ENCODE measurements at places on chromosomes 4 and X.

GRCh38 chr4:40316782-40317635, 18.1 kb upstream of the CHRNA9 start:
- DNase-seq: peak; percentile 94

DNA sequence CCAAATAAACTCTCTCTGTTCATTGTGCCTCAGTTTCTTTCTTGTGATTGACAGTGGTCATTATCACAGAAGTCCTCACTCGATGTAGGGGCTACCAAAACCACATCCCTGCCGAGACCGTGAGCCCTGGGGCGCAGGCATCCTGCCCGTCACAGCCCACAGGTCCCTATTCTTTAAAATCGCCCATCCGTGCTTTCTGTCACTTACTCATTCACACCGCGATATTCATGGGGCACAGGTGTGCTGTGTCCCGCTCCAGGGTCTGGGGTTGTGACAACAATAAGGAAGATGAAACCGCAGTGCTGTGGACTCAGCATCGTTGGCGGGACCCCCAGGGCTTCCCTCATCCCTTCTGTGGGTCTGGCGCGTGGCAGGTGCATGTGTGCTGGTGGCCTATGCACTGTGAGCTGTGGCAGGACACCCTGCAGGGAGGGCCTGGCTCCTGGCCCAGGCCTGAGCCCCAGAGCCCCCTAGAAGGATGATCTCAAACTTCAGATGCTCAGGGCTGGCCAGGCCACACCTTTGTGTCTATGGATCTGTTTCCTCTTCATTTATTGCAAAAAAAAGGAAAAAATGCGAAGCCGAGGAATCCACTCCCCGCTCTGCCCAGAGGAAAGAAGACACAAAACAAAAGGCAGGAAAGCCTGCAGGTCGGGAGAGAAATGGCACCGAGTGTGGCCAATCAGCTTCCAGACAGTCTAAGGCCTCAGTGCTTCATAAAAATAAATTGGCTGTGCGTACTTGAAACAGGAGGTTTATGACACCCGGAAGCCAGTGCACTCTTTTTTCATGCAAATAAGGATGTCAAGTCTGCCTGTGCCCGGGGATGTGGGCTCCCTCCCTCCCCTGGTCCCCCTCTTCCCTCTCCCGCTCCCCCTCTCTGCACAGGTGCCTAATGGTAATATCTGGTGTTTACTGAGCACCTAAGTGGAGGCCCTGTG, 109.5 kb upstream of the ADRA2C start:
- no peak for DNase-seq

- no peak for DNase-seq
These were observed 81.5 kb downstream of the RCHY1 start for GRCh38 chr4:75432683-75433082.

GRCh38 chr4:84218031-84218430, 281.1 kb downstream of the NKX6-1 start:
- no peak for DNase-seq

GRCh38 chr4:67035986-67036385, 509.3 kb downstream of the CENPC start:
- DNase-seq: no peak

DNA sequence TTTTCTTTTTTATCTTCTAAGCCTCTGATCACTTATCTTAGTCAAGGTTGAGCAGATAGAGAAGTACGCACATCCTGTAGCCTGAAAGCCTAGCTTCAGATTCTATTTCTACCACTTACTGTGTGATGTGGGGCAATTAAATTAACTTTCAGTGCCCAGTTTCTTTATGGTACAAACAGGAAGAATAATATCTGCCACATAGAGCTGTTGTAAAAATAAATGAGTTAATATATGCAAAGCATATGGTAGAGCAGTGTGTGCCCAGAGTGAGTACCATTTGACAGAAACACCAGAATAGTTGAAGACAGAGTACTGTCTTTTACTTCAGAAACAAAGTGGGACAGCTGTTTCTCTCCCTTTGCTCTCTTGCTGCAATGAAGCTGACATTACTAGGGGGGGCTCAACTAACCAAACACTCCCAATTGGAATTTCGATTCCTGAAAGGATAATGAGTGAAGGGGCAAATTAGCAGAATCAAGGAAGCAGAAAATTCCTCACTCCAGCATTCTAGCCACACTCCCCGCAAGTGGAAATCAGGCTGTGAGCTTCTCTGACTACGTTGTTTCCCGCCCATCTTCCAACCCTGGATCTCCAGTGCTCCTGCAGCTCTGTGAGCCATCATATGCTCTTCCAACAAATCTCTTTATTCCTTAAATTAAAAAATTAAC, 80.4 kb downstream of the MAPK10 start:
- no peak for DNase-seq

Data from fibroblast of gingiva (primary cell).